ENCODE measurements at places on chromosomes 5 and 9.

DNA sequence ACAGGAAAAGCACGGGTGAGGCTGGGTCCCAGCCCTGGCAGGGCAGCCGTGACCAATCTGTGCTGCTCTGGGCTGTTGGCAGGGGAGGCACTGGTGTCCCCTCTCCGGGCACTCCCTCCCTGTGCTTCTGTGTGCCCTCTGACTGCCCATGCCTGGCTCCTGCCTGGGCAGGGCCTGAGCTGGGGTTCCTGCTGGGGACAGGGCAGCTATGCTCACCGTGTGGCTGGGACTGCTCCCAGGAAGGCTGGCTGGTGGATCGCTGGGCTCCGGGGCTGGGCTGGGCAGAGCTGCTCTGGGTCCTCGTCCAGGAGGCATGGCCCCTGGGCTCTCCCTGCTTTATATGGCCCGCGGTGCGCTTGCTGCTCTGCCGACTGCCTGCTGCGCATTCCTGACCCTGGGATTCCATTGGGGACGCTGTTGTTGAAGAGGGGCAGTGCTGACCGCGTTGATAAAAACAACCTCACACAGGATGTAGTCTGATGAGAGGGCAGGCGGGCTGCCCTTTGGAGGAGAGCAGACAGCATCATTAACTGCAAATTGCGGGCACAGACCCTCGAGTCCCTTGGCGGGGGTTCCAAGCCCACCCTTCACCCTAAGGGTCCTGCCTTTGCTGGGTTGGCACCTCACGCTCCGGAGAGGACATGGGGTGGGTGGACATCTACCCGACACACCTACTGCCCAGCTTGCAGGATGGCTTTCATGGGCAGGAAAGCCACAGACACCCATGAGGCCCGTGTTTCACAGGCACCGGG lies 955 bp downstream of the QRFP start:
- DNase-seq: peak; percentile 48

DNA sequence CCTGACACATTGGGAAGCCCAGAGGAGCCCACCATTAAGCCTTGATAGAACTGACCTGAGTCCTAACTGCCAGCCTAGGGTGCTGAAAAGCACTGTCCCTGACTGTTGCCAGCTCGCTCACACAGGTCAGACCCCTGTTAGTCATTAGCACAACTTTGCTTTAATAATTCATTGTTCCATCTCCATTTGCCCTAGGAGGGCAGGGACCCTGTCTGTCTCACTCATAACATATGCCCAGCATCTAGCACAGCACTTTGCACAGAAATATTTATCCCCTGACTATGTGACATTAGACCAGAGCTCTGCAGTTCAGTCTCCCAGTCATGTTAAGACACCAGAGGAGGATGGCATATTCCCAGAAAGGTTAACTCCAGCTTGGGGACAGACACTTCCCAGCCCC lies 61.8 kb upstream of the STXBP1 start:
- no peak for DNase-seq

DNA sequence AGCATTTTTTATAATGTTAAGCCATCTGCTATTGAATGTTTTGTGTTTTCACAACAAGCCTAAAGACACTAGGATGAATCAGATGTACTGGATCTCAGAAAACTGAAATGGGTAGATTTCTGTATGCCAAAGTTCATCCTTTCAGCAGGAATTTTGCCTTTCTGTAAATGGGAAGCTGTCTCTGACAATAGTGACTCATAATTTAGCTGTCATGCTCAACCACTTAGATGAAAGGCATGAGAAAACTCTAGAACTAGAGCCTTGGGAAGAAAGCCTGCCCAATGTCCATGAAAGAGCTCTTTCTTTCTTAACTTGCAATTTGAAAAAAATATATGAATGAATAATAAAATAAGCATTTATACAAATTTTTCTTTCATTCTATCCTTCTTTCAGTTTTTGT lies 616.0 kb upstream of the EDIL3 start:
- peak; percentile 3 for DNase-seq

DNA sequence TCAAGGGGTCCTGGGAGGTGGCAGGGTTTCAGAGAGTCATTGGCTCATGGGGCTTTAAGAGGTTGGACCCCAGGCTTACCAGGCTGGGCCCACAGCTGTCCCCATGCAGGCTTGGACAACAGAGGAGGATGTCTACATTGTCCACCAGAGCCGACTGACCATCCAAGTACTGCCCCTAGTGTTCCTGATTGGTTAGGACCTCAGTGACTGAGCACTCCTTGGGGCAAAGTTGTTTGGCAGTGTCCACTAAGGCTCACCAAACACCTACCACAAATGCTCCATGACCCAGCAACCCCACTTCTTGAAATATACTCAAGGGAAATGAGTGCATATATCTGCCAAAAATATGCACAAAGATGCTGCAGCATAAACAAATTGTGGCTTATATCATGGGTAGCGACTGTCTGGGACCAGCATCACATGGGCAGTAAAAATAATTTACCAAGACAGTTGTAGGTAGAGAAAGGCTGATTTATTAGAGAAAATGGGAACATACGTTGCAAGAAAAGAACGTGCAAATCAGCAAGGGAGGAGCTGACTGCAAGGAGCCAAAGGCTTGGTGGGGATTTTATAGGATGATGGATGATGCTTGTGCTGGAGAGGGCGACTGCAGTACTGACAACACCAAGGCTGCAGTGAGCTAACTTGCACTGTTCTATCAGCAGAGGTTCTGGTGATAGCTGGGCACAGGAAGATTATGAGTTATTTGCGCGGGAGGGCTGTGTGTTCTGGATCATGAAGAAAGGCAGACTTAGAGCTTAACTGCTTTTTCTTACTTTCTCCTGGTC lies 265.2 kb downstream of the GADD45G start:
- DNase-seq: no peak

DNA sequence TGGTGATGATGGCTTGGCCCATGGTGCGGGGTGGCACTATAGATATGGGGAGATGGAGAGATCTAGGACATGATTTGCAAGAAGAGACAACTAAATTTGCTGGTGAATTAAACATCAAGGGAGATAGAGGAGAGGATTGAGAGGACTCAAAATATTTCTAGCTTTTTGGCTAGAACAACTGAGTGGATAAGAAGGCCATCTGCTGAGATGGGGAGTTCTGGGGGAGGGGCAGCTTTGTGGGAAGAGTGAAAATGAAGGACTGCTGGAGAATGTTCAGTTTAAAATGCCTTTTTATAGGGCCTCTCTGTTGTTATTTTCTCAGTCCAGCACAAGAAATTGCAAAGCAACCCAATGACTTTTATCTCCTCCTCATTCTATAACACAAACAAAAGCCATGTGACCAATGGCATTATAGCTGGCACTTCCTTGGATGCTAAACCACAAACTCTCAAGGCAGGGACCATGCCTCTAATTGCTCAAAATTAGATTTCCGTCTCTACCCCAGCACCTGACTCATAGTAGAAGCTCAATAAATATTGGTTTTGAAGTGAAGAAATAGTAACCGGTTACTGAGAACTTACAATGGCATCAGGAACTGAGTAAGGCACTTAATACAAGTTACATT lies 29.8 kb downstream of the JAKMIP2 start:
- DNase-seq: no peak

- DNase-seq: no peak
Observed at GRCh38 chr9:20023210-20023905, 234.5 kb upstream of the SLC24A2 start.

DNA sequence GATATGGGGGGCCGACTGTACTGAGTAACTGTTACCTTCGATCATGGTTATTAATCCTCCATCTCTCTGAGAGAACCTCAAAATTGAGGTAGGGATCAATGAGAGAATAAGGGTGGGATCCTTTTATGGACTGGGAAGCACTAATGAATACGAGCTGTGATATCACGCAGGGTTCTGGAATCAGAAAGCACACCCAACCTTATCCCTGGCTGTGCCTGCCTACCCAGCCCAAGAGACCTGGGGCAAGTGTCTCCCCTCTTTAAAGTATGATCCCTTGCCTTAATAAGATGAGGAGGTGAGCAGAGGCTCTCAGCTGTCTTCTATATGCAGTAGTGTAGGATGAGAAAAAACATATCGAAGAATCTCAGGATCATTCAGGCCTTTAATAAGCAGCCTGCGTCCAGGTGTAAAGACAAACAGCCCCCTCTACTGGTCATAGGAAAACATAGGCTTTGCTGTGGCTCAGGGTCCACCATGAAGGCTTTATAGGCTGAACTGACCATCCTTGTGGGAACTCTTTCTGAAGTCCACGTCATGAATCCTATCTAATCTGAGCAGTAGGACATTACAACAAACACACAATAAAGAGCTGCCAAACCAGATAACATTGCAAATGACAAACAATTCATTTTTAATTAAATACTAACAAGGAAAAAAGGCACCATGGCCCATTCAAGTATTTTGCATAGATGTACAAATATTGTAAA lies 16.8 kb downstream of the NIPAL4 start:
- peak; percentile 87 for DNase-seq

GRCh38 chr5:119063579-119064379 lies 7.1 kb upstream of the DMXL1 start:
- peak; percentile 43 for DNase-seq

DNA sequence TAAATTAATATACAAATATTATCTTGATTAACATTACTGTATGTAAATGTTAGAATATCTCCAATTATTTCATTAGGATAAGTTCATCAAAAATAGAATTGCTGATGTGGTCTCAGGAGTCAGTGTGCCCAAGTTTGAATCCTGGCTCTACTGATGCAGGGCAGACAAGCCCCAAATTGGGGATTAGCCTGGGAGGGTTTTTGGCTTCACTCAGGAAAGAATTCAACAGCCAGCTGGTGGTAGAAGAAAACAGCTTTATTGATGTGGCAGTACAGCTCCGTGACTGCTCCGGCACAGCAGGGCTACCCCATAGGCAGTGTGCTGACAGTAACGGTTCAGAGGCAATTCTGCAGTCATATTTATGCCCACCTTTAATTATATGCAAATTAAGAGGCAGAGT lies 32.5 kb downstream of the COL27A1 start:
- no peak for DNase-seq

GRCh38 chr9:22285066-22285465 lies 161.6 kb upstream of the DMRTA1 start:
- DNase-seq: no peak

All from choroid plexus epithelial cell (primary cell).